ENCODE measurements at places on chromosomes 2 and 18.

DNA sequence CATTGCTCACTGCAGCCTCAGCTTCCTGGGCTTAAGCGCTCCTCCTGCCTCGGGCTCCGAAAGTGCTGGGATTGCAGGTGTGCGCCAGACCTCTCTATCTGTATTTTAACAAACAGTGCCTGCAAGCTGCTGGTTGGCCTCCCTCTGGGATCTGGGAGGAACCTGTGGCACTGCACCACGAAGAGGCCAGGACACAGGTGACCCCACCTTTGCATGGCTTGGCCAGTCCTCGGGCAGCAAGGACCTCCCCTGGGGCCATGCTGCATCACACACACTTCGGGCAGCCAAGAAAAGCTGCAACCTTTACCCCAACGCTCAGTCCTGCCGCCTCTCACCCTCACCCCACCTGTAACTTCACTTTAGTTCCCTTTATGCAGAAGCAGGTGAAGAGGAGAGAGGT, 70.0 kb downstream of the PXDN start:
- no peak for DNase-seq

DNA sequence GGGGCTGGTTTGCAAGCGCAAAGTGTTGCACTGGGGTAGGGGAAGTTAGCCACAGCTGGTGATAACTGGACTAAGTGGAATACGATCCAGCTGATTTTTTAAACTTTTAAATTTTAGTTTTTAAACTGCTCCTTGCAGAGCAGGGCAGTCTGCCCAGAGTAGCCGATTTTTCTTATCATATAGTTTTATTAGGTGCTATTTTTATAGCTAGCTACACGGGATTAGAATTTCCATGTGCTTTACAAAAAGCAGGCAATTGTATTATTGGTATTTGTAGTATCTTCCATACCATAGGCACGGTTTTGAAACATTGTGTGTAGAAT, 9.6 kb downstream of the CPLX4 start:
- DNase-seq, result no peak

- no peak for DNase-seq
These were observed 24.2 kb downstream of the OTOF start for GRCh38 chr2:26453421-26454329.

GRCh38 chr18:13530879-13531387, 195.4 kb downstream of the FAM210A start:
- DNase-seq, result peak; percentile 46

DNA sequence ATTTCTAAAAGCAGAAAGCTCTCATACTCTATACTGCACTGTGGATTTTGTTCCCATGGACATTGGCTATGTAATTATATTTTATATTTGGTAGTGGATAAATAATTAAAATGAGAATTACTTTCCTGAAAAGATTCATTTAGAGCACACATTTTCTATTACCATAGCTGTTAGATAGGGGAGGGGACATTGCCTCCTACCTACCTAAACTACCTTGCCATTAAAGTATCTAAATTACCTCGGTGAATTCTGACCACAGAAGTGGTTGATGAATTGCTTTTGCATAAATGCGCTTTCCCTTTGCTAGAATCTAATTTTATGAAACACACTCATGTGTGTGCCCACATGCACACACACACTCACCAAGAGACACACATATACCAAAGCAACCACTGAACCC, 329.1 kb downstream of the MTX2 start:
- no peak for DNase-seq

DNA sequence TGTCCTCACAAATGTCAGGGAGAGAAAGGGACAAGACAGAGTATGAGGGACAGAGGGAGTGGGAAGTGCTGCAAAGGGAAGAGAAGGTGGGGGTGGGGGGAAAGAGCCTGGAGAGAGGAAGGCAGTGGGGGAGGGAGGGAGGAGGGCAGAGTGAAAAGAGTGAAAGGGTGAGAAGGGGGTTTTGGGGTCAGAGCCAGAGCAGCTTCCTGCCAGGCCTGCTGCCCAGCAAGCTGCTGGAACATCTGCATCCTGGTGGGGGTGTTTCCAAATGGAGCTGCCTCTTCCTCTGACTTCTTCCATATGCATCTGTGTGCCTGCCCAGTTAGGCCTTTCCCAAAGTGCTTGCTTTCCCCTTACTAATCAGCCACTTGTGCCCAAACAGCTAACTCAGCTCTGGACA, 94.3 kb upstream of the CELF4 start:
- DNase-seq, result no peak

DNA sequence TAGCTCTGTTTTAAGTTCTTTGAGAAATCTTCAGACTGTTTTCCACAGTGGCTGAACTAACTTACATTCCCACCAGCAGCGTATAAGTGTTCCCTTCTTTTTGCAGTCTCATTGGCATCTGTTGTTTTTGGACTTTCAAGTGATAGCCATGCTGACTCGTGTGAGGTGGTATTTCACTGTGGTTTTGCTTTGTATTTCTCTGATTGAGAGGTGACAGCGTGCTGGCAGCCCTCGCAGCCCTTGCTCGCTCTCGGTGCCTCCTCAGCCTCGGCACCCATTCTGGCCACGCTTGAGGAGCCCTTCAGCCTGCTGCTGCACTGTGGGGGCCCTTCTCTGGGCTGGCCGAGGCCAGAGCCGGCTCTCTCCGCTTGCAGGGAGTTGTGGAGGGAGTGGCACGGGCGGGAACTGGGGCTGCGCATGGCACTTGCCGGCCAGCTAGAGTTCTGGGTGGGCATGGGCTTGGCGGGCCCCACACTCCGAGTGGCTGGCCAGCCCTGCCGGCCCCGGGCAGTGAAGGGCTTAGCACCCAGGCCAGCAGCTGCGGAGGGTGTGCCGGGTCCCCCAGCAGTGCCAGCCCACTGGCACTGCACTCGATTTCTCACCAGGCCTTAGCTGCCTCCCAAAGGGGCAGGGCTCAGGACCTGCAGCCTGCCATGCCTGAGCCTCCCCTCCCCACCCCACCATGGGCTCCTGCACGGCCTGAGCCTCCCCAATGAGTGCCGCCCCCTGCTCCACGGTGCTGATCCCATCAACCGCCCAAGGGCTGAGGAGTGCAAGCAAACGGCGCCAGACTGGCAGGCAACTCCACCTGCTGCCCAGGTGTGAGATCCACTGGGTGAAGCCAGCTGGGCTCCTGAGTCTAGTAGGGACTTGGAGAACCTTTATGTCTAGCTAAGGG, 151.8 kb downstream of the IRS1 start:
- no peak for DNase-seq
